ENCODE measurements at places on chromosomes 5 and 9.

GRCh38 chr5:140630292-140631035 is 2.5 kb downstream of the CD14 start:
- DNase-seq, result no peak

DNA sequence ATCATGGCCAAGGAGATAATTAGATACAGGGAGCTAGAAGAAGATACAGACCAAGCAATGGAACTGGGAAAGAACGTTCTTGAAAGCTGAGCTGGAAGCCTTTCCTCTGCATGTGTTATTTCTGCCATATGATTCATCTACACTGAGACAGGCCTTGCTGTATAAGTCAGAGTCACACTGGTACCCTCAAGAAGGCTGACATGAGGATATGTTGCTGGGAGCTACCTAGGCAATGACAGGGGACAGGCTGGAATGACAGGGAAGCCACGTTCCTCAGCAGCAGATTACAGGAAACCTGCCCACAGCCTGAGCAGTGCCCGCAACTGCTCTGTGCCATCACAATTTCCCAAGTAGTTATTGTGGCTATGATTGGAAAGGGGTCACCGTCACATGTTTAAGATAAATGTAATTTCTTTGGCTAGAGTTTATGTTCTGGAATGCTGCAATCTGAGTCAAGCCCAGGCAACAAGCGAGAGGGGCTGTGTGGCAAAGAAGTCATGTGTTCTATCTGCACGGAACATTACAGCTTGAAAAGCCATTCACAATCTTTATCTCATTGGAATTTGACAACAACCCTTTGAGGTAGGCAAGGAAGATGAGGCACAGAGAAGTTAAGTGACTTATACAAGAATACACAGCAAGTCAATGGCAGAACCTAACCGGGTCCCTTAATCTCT is 108.2 kb downstream of the TTLL11 start:
- DNase-seq, result no peak

- no peak for DNase-seq
Observed at GRCh38 chr5:115946655-115947054, 15.6 kb upstream of the LVRN start.

- DNase-seq, result no peak
Observed at GRCh38 chr9:23717505-23717904, 108.5 kb downstream of the ELAVL2 start.
